ENCODE measurements at places on chromosomes 6 and 20.
A peak's percentile ranks its signal among the peaks of the same experiment; 100 is the strongest.

GRCh38 chr6:111985202-111985731 lies 68.6 kb upstream of the CCN6 start:
- no peak for DNase-seq

GRCh38 chr20:1534526-1534925 lies 23.0 kb downstream of the SIRPD start:
- no peak for DNase-seq

DNA sequence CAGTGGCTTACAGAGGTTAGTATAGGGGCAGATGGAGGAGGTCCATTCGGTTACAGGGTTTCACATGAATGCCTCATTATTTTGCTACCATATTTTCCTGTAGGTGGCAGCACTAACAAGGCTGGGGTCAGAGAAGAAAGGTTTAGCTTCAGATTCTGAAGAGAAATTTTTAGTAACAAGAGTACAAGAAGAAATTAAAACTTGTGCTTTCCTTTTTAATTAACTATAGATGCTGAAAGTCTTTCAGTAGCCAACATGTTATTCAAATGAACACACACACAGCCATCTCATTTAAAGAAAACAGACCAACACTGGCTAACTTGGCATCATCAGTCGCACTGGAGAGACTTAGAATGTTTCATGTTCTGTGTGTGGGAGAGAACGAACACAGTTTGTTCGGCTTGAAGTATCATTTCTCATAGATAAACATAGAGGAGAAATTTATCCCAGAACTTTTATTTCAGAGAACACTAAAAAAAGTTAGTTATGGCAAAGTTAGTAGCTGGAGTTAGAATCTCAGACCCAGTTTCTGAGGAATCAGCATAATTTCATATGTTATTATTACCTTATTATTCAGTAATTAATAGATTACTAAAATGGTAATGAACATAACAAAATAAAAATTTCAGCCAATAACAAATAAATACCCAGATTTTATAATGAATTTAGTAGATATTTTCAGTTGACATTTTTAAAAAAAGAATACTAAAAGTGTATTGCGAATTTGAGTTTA lies 314.0 kb upstream of the RSPO3 start:
- no peak for DNase-seq

DNA sequence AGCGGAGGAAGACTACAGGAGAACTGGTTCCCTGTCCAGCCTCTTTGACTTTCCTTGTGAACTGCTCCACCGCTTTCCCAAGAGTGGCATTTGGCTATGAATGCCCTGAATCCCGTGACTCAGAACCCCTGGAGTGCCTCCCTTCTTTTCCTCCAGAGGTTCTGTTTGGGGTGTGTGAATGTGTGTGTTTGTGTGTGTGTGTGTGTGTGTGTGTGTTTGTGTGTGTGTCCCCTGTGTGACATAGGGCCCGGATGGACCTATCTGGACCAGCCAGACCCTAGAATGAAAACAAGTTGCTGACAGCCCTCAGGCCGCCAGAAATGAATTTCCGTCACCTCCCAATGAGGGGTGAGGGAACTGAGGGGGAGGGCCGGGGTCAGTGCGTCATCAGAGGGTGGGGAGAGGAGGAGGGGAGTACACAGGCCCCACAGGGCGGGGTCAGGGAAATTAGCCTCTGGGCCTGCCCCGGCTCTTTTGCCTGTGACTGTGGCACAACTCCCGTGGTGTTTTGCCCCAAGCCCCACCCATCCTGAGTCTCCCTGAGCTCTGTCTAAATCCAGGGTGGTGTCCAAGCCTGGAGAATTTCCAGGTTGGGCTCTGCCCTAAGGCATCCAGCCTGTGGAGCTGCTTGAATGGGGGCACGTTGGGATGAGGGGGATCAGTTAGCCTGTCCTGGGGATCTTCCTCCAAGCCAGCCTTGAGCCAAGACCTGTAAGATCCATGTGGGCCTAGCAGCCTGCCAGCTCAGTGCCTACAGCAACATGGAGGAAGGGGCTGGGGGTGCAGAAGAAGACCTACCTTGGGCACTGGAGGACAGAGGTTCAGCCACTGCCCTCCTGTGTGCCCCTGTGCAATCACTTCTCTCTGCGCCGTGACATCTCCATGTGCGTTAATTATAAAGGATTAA lies 15.2 kb upstream of the MRPS18A start:
- DNase-seq: peak; percentile 44

DNA sequence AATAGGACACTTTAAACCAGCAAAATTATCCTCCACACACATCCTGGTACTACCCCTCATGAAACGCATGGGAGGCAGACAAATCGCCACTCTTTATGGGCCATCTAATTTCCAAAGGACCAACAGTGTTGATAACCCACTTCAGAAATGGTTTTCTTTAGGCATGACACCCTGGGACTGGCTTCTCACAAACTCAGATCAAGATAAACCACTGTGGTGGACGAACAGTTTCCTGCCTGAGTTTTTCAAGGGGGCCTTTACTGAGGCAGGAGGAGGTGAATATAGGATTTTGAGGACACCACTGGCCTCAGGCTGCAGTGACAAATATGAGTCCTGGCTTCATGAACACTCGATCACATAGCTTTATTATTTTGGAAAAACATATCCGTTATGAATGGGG lies 26.0 kb downstream of the TRAM2 start:
- no peak for DNase-seq

DNA sequence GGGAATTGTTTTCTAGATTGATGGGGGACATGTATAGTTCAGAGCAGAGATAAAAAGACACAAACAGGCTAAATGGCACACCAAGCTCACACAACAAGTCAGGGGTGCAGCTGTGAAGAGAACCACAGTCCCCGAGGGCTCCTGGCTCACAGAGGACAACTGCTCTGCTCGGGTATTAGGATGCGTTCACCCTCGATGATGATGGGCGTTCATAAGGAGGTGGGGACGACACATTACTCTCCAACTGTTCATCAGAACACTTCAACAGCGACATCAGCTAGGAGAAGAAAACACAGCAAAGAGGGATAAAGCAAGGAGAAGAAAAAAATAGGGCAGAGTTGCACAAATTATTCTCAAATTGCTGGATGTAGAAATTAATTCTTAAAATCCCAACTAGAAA lies 174.8 kb upstream of the RREB1 start:
- DNase-seq: no peak

DNA sequence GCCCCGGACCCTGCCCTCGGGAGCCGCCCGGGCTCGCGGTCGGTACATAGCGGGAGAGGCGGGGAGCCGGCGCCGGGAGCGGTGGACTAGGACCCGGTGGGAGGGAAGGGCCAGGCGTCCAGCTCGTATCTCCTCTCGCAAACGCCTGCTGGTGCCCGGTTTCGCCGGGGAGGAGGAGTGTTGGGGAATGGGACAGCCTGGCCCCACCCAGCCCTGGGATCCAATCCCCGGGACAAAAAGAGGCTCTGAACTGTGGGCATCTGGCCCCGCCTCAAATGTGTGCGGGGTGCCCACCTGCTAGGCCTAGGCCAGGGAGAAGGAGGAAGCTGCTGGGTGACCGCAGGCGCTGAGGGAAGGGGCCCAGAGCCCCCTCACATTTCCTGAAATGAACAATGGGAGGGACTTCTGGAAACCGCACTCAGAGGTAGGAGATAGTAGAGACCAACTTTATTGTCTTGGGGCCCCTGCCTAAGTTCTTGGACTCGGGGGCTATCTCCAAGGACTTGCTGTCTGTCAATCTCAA lies at the start of gene KCNK17:
Gene KCNK17, minus strand, starts transcription at position 147 of the 523 bp plus-strand sequence. Its CDS starts 99 bp downstream, at position 48.
- peak; percentile 17 for DNase-seq

- DNase-seq: no peak
Measured at GRCh38 chr6:132814716-132815570, 574 bp downstream of the RPS12 start.

DNA sequence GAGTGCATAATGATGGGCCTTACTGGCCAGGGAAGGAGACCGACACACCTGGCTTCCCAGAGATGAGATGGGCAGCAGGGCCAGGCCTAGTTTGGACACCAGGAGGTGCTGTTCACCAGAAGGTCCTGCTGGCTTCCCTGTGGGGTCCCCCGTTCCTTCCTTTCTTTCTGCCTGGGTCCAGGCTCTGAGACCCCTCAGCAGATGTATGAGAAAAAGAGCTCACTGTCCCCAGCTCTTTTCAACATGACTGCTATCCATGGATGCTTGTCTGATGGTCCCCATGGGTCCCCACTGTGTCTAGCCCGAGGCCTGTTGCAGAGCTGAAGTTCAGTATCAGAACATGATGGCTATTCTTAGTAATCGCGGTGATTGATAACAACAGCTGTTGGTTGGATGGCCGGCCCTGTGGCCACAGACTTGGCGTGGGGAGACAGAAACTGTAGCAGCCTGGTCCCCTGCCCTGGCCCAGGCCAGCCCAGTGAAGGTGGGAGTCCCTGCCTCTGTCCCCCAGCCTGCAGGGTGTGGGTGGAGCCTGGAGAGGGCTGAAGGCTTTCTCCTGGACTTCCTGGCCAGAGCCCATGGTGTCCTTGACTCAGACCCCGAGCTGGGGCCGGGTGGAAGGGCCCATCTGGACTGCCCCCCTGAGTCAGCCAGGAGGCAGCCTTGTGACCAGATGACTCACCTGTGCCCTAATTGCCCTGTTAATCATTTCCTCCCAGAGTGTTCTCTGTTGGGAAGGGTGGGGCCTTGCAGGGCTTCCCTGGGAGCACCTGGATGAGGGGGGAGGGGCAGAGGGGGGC lies 9.9 kb upstream of the BAK1 start:
- DNase-seq: peak; percentile 44

DNA sequence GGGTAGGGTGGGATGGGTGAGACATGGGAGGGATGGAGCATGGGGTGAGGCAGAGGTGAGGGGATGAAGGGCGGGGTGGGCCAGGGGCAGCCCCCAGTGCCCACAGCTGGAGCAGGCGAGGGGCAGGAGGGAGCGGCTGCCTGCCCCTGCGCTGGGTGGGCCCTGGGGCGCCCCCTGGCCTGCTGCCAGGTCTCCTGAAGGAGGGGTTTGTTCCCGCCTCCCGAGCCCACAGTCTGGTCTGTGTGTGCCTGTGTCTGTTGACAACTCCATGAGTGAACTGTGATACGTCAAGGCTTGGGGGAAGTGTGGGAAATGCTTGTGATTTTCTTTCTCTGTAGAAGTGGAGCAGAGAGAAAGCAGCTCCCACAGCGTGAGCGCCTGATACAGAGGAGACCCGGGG lies 10.9 kb upstream of the MRGBP start:
- DNase-seq: no peak

DNA sequence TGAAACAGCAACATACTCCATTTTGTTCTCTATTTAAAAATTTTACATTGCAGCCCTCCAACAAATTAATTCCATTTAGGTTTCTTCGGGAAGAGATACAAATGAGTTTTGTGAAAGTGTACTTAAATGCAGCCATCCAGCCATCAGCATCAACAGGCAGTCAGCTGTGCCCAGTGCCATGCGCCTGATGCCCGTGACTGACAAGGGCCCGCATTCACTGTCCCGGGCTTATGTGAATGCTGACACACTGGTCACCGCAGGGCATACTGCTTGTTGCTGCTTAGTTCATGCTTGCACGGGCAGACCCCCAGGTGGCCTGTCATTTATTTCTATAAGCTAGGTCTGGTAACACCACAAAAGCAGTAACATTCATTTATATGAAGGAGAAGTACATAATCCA lies 224.9 kb upstream of the QKI start:
- DNase-seq: no peak

- DNase-seq: no peak
Measured at GRCh38 chr6:44107017-44107416, 20.2 kb downstream of the MRPL14 start.

DNA sequence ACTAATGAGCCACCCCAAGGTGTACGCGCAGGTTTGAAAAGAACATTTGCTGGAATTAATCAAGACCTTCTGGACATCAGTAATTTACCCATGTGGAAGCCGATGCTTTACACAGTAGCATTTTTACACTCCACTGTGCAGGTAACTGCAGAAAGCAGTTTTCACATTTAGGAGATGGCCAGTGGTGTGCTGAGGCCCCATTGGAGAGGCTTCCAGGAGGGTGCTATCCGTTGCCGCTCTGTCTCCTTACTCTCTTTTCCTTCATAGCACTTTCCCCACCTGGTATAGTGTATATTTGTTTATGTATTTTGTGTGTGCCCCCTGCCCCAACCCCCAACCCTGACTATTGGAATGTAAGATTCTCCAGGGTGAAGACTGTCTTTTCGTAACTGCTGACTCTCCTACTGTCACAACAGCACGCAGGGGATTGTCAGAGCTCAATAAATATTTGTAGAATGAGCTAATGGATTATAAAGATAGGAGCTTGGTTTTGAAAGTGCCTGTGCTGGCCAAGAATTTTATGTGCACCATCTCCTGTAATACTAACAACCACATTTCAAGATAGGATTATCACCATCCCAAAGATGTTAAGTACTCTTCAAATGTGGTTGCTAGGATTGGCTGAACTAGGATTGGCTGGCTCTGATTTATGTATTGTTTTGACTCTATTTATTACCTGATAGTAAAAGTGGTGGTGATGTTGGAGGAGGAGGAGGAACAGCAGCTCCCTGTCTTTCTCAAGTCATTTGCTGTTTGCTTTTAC lies 74.0 kb upstream of the GLP1R start:
- no peak for DNase-seq

DNA sequence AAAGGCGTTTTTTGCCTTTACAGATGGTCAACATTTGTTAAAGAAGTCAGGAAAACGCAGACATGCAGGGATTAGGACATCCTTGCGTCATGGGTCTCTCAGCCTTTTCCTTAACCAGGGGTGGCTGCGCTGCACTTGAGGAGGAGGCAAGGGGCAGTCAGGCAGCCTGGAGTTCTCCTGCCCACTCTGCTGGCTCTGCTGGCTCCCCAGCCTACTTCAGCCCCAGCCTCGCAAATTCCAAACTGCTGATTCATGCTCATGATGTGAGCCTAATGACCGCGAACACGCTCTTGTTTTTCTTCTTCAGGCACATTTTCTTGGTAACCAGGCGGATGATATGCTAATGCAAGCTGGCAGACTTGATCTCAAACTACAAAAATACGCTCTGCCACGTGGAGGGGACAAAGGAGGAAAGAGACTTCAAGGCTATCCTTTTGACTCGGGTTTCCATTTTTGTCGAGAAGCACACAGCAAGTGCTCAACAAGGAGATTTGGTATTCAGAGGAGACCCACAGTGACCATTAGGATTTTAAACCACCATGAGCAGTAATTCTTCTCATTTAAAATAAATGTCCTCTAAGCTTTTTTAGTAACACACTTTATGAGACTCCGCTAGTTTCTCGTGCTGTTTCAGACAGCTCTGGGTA lies 290.3 kb upstream of the STXBP5 start:
- no peak for DNase-seq

DNA sequence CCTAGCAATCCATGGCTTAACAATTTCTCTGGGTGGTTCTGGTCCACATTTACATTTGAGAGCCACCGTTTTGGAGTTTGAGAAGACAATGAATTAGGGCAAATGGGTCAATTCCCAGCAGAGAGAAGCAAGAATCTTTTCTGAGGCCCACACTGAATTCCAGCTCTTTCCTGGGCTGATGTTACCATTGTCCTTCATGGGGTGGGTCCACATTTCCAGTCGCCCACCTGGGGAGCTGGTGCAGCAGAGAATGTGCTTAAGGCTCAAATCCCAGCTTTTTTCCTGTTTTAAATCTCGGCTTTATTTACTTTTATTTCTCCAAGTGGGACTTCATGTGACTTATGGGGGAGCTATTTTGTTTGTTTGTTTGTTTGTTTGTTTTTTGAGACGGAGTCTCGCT lies 44.2 kb upstream of the TFAP2C start:
- DNase-seq: no peak

- DNase-seq: no peak
Measured at GRCh38 chr20:57695012-57695411, 14.8 kb downstream of the PMEPA1 start.

Data from naive B cell (primary cell).